ENCODE measurements at places on chromosomes 4 and X.

DNA sequence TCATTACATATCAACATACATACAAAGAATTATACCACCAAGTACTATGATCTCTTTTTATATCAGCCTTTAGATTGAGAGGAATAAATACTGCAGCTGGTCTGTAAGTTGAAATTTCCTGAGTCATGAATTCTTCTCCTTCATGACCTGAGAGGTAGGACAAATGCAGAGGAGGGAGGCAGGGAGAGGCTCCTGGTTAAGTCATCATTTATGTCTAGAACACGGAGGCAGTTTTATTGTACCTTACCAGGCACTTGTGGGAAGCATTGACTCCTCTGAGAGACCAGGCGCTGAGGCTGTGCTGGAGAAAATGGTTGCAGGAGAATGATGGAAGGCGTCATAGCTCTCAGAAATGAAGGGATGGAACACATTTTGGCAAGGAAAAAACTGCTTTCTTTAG, 12.5 kb upstream of the CASK start:
- DNase-seq = no peak

GRCh38 chrX:136694431-136695087, 46.6 kb downstream of the CD40LG start:
- no peak for DNase-seq

GRCh38 chr4:61500883-61501282, 300.8 kb downstream of the ADGRL3 start:
- DNase-seq = no peak

GRCh38 chr4:139324620-139325019, 22.3 kb upstream of the NDUFC1 start:
- DNase-seq = no peak

DNA sequence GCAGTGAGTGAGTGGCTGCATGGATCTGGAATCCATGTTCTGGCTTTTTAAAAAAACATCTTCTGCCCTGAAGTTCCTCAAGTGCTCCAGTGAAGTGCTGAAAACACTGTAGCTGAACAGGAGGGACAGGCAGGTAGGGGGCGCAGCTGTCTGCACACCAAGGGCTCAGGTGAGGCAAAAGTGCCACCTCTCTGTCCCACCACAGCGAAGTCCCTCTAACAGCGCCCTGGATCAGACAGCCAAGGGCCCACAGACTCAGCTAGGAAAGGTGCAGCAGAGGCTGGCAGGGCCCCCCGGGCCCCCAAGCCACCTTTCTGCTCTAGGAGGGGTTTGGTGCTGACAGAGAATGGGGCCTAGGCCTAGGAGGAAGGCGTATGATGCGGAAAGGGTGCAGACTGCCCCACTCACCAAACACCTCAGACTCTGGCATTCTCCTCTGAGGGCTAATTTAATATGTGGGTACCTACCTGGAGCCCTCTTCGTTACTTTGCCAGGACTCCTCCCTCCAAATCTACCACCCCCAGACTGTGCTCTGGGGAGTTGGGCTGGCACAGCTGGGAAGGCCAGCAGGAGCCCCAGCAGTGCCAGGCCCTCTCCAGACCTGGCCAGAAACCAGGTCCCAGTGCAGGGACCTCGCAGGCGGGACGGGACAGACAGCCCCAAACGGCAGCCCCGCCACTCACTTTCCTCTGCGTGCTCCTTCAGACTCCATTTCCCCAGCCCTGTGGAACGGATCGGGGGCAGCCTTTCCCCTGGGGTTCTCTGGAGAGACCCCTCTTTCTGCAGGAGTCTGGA, 73.7 kb downstream of the ENPP6 start:
- DNase-seq = peak; percentile 65

DNA sequence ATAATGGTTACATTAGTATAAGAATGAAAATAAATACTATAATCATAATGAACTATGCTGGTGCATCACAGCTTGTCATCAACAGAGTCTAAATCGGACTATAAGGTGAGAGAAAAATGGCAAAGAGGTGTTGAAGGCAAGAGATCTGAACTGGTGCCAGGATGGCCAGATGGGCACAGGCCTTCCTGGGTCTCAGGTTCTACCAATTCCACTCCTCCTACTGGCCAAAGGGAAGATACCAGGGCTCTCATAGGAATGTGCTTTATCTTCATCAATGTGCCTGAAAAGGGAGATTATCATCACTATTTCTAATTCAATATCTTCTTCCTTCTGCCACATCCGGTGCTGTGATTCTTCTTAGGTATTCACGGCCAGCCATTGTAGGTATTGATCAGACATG, 107.6 kb downstream of the GASK1B start:
- DNase-seq = no peak

- DNase-seq = no peak
Measured at GRCh38 chr4:2378898-2379297, 39.5 kb downstream of the ZFYVE28 start.

DNA sequence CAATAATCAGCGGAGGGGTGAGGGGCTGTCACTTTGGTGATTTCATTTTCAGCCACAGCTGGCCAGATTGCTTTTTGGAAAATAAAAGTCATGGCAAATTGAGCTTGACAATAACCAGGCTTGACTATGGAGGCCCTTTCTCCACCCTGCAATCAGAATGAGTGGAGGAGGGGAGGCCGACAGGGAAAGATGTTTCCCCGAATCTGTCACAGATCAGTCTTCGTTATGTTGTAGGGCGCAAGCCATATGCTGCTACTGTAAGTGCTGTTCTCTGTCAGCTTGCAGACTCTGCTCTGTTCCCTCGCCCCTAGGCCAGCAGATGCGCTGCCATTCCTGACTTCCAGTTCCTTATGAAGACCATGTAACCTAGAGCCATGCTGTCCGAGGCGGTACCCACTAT, 114.1 kb downstream of the MGST2 start:
- DNase-seq = no peak

GRCh38 chrX:154010330-154011087, 9.2 kb downstream of the IRAK1 start:
- DNase-seq = no peak

- no peak for DNase-seq
Measured at GRCh38 chr4:120915336-120915735, 7.2 kb downstream of the PRDM5 start.

GRCh38 chr4:796206-796605, 29.7 kb downstream of the CPLX1 start:
- no peak for DNase-seq

- no peak for DNase-seq
Measured at GRCh38 chr4:180564026-180564425, 1679.2 kb upstream of the TENM3 start.

DNA sequence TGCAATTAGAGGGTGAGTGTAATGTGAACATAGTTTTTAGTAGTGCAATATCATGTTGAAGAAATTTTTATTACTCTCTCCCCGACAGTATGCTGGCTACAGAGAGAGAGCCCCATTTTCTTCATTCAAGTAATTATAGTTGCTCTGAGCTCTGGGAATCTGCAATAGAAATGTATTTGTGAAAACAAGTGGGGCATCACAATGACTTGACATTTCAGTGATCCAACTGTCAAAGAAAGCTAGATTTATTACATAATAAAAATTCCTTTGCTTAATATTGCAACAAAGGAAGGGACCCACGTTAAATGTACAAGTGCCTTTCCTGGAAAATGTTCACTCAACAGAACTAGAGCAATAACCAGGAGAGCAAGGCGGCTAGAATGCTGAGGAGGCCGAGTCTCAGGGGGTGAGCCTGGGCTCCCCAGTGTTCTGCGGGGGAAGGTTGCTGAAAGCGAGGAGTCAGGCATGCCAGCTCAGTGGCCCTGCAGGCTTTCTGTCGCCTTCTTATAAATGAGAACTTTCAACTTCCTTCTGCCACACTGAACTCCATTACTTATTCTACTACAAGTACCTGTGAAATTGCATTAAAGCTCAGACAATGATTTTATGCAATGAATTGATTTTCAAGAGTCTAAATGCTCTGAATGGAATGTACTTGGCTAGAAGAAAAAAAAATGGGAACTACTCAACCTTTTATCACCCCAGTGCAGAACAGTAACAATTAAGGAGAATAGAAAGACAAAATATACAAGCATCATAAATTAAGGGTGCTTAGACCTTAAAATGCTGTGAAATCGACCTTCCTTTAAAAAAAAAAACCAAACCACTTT, 476.4 kb downstream of the AFF2 start:
- no peak for DNase-seq

- peak; percentile 48 for DNase-seq
Measured at GRCh38 chr4:164926301-164926700, 49.3 kb downstream of the APELA start.

DNA sequence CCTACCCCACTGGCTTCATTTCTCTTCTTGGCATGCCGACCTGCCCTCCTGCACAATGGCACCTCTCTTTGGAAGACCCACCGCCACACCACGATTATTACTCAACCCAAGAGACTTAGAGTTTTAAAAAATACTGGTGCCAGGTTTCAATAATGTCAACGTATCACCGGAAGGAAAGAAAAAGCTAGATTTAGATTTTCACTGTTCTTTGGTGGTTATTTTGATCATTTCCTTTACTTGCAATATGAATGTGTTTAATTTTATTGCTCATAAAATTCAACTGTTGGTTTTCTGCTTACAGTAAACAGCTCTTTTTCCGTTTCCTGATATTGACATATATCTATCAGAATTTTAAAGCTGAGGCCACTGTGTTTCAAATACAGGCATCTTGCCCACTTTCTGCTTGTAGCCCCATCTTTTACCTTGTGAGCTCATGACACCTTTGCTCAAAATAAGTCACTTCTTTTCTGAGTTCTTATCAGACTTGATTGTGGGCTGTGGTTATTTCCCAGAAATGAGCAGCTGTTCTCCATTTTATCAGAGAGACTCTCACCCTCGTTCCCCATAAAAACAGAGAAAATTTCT, 439.1 kb downstream of the INPP4B start:
- no peak for DNase-seq

GRCh38 chr4:26196567-26196966, 124.2 kb upstream of the RBPJ start:
- no peak for DNase-seq

- DNase-seq = no peak
Measured at GRCh38 chr4:5933116-5933515, 40.2 kb upstream of the CRMP1 start.

DNA sequence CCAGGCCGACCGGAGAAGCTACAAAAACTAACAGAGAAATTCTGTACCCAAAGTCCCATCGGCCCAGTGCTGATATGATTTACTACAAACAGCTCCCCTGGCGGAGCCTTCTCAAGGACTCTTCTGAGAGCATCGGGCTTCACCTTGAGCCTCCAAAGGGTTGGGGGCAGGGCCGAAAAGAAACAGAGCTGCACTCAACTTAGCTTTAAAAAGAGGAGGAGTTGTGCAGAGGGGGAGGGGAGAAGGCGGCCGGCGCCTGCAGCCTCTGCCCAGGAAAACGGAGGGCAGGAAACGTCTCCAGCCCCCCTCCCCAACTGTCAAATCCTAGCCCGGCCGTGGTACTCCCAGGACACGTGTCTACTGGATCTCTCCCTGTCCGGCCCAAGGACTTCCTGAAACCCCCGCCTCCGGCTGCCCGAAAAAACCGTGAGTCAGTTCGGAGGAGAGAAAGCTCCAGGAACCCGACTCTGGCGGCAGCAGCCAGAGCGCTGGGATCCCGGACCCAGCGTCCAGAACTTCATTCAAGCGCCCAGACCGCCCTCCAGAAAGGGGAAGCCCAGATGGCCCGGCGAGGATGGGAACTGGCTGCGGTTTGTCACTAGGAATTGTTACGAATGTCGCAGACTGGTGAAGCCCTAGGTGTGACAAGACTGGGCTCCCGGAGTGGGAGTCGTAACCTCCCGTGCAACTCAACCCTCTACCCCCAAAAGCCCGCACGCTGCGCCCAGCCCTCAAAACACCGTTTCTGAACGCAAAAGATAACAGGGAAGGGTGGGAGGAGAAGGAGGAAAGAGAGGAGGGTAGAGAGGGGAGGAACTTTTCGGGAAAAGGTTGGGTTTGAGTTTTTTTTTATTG, 973 bp downstream of the ADAMTS3 start:
- peak; percentile 29 for DNase-seq

GRCh38 chr4:148808416-148808815, 366.2 kb upstream of the NR3C2 start:
- DNase-seq = no peak

- DNase-seq = no peak
Measured at GRCh38 chr4:11132478-11132877, 296.2 kb downstream of the HS3ST1 start.

- DNase-seq = no peak
Measured at GRCh38 chr4:152310257-152310656, 225.6 kb downstream of the FBXW7 start.

GRCh38 chr4:19309378-19309777, 942.3 kb upstream of the SLIT2 start:
- no peak for DNase-seq

DNA sequence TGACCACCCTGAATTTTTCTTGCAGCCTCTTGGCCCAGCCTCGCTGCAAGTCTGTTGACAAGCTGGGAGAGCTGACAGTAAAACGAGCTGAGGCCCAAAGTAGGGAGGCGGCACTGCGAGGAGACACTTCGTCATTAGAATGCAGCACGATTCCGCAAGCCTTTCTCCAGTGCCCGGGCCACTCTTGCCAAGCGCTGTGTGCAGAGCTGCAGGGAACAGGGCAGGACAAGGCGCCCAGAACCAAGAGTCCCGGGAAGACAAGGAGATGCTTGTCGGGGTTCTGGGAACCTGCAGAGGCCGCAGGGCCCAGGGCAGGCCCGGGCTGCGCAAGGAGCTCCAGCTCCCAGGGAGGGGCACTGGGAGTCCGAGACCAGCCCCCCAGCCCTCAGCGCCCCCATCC, 187.1 kb downstream of the BCOR start:
- no peak for DNase-seq

- DNase-seq = no peak
Measured at GRCh38 chrX:77771601-77772000, 14.4 kb downstream of the ATRX start.

DNA sequence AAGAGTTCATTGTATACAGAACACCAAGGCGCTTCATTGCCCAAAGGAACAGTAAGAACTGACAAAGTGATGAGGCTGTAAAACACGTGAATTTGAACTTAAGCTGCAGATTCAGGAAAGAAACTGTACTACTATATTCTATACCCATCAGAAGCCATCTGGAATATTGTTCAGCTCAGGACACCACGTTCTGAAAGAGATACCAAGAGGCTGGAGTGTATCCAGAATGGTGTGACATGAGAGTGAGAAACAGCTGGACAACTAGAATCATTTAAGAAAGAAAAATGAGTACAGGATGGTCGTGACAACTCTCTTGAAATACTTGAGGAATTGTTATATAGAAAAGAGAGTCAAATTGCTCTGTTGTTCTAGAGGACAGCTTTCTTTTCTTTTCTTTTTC, 94.9 kb downstream of the MGST2 start:
- no peak for DNase-seq

GRCh38 chr4:30716681-30717207, 3.4 kb upstream of the PCDH7 start:
- DNase-seq = no peak

GRCh38 chrX:78111140-78111931, 7.3 kb downstream of the PGK1 start:
- no peak for DNase-seq

GRCh38 chrX:96721354-96721753, 36.7 kb downstream of the DIAPH2 start:
- no peak for DNase-seq

- DNase-seq = no peak
Measured at GRCh38 chrX:148995661-148996060, 495.2 kb downstream of the AFF2 start.

DNA sequence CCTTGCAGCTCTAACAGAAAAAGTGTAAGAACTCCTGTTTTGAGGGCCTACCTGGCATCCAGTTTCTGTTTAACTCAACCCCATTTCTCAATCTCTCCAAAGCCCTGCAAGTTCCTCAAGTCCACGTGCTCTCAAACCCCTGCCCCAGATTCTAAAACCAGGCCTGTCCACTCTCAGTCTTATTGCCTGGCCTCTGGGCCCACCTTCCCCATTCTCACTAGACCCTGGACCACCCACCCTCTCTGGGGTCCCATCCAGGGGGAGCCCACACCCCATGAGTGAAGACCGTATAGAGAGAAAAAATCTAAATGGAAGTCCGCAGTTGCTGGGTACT, 58.3 kb downstream of the TLR10 start:
- DNase-seq = no peak
